ENCODE measurements at places on chromosomes 13 and 19.

GRCh38 chr13:107993239-107993949, 221.9 kb downstream of the LIG4 start:
- DNase-seq: no peak

DNA sequence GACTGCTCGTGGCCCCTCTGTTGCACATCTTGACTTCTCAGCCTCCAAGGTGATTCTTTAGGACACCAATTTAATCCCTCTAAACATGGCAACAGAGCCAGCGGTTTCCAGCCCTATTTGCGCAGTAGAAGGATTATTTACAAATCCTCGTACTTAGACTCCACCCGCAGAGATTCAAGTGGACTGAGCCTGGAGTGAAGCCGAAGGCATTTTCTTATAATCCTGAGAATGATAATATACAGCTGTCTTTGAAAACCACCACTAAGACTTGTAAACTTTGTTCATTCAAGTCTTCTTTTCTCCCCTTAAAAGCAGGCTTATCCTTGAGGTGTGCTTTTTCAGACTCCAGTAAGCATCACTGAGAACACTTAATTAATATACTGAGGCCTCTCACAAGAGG, 4.8 kb upstream of the DPRX start:
- no peak for DNase-seq

DNA sequence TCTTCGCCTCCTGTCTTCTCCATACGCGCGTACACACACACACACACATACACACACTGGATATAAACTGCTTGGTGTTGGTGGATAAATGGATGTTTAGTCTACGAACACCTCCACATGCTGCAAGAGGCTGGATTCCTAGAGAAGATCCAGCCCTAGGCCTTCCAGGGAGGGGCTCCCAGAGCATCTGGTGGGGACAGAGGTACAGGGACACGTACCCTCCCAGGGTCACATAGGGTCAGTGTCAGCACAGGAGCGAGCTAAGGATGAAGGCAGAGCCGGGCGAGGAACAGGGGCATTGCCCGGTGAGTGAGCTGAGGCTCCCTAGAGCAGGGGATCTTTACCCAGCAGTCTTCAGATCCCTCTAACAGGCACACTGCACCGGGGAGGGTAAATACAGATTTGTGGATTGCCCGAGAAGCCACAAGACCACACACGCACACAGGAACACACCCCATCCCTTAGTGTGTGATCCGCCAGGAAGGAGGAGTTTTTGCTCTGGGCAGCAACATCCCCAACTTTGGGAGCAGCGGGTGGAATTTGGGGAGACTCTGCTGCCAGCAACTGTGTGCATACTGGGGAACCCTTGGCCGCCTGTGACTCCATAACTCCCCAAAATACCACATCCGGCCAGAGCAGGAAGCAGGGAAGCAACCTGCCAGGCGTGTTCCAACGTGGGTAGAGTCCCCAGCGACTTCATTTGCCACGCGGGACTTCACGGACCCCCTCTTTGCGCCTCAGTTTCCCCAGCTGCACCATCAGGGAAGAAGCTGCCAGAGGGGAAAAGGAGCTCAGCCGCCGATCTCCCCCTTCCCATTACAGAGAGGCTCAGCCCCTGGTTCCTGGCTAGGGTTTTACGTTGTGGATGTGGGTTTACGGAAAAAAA, 5.8 kb upstream of the TLE2 start:
- peak; percentile 42 for DNase-seq

DNA sequence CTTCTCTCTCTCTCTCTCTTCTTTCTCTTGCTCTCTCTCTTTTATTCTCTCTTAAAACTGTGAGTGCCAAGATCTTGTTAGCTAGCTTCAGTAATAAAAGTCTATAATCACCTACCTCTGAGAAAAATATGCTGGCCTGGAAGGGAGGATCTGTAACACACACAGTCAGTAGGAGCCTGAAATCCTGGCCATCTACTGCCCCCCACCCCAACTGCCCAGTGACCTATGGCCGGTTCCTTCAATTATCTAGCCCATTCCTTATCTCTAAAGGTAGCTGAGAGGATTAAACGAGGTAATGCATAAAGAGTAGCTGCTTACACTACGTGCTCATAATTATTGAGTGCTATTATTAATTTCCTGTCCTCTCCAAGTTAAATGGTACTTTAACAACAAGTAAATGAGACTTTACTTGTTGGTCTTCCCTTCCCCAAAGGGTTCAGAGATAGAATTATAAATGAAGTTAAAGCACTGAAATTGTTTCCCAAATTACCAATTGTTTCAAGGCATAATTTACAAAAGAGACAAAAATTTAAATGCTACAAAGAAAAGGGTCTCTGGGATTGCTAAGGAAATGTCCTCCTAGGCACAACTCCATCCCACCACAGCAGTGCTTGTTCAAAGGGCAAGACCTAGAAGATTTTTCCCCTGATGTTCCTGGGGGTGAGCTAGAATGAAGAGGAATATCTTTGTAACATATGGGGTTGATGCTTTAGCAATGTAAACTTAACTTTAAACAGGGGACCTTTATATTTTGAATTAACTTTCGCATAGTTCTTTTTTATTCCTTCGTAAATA, 1.8 kb downstream of the LCP1 start:
- no peak for DNase-seq

GRCh38 chr13:111927181-111927540, 139.8 kb upstream of the SOX1 start:
- no peak for DNase-seq

DNA sequence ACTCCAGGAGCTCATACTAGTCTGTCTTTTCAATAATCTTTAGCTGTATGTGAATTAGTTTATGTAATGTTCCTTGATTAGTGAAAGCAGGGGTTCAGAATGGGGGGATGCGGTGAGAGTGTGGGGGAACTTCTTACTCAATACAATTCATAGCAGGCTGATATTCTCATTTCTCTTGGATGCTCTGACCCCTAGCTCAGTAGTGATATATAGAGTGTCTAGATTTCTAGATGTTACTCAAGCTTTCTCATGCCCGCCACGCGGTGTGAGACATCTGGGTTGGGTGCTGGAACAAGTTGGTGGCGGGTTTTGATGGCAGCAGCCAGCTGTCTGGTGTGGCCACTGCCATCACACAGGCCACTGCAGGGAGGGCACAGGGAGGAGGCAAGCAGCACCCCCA, 39.3 kb upstream of the FLT1 start:
- DNase-seq: no peak

DNA sequence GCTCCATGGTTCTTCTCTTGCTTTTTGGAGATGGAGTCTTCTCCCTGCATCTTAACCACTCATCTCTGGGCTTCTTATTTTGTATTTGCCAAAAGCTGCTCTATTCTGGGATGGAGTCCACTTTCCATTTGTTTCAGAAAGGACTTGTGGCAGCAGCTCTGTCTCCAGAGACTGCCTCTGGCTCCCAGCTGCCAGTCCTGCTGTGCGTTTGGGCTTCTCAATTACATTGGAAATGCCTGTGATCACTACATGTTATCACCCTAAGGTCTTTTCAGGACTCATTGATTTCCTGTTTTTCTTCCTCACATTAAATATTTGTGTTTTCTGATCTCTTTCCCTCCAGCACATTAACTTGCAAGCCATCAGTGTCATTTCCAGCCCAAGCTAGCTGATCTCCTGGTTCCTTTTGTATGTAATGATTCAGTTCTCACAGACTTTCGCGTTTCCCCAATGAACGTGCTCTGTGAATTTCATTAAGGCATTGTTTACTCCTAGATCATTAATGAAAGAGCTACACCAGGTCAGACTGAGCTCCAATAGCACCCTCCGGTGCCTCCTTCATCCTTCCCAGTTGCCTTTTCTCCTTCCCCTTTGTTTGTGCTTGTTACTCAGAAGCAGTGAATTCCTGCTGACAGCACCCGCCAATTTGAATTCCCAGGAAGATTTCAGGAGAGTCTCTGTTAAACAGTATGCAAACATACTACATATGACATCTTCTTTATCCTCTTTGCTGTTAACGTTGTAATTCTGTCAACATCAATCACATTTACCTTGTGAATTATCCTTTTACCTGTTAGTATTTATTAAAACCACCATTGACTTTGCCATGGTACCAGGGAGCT, 3.0 kb downstream of the CBY2 start:
- no peak for DNase-seq

- DNase-seq: no peak
Observed at GRCh38 chr13:50126263-50126992, 111.2 kb downstream of the KCNRG start.

DNA sequence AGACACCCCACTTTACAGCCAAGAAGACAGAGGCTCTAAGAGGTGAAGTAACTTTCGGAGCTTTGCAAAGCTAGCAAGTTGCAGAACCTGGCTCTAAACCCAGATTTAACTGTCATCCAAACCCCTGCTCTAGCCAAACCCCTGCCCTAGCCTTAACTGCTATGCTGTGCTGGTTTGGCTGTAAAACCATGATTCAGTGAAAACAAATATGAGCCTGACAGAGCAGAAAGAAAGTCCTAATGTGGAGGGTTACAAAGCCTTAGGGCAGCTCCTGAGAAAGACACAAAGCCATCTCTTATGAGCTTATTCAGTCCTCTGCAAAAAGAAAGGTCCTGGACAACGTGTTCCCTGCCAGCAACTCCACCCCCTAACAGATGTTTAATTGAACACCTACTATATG, 172.8 kb downstream of the KATNAL1 start:
- DNase-seq: no peak

DNA sequence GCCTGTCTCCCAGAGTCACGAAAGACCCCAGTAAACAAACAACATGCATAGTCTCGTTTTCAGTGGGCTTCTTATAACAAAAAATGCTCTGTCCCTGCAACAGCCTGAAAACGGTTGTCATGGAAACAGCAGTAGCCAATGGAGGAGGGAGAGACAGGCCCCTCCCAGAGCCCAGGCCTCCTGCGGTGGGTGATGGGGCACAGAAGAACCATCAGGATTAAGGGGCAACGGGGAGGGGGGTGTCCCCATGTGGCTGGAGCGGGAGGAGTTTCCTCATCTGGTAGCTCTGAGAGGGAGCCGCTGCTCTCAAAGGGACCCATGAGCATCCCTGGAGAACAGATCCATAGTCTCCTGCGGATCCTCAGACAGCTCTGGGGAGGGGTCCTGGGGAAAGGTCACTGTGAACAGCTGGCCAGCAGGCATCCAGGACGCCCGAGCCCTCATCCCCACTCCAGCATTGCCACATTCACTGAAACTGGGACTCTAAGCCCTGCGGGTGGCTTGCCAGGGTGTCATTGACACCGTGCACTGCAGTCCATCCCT, 37.5 kb upstream of the PNMA8B start:
- DNase-seq: no peak

GRCh38 chr13:35179494-35179893, 237.4 kb downstream of the NBEA start:
- peak; percentile 27 for DNase-seq

- DNase-seq: no peak
Observed at GRCh38 chr13:64274481-64275217, 2859.0 kb upstream of the PCDH20 start.

DNA sequence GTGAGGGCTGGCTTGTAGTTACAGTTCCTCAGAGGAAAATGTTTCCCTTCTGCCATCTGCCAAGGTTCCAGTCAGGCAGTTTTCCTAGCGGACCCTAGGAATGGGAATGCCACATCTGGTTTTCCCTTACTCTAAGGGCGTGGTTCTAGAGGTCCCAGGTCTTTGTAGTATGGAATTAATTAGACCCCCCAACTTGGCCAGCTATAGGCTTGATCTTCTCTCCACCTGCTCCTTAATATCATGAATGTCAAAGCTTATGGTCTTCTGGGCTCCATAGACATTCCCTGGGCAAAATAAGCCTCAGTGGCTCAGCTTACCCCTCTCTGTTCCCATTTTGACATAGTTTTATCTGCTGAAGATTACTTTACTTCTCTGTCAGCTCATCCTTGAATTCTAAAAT, 70.0 kb downstream of the ZNF568 start:
- no peak for DNase-seq

GRCh38 chr13:43444081-43444480, 342.7 kb downstream of the ENOX1 start:
- DNase-seq: no peak

- DNase-seq: no peak
Observed at GRCh38 chr19:27657271-27658051, 1555.5 kb downstream of the UQCRFS1 start.

Data from AG20443 (cell line).